Hematopoietic multipotent progenitor cell treated with erythropoietin and hydrocortisone succinate and interleukin-3 and kit ligand, for 15 days (in vitro differentiated cells): ENCODE measurements at places on chromosomes 12 and 14.

- no peak for DNase-seq
Observed at GRCh38 chr12:92338102-92338501, 192.5 kb upstream of the BTG1 start.

DNA sequence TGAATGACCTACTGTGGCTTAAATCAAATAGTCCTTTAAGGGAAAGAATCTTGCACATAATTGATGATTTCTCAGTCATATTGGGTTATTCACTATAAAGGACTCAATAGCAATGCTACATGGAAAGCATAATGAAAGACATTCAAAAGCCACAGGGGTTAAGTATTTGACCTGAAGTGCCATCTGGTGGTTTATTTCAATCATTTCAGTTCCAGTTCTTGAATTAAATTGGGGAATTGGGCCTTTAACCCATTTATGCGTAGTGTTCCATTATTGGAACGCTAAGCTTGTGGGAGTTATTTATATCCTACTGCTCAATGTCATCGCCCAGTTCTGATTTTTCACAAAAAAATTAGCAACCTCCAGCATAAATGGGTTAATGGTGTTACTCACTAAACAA lies 41.3 kb upstream of the C12orf71 start:
- peak; percentile 33 for DNase-seq

GRCh38 chr14:77023001-77023996 lies 5.2 kb downstream of the IRF2BPL start:
- DNase-seq = no peak

GRCh38 chr14:67856827-67857226 lies 37.2 kb downstream of the RAD51B start:
- DNase-seq = no peak

DNA sequence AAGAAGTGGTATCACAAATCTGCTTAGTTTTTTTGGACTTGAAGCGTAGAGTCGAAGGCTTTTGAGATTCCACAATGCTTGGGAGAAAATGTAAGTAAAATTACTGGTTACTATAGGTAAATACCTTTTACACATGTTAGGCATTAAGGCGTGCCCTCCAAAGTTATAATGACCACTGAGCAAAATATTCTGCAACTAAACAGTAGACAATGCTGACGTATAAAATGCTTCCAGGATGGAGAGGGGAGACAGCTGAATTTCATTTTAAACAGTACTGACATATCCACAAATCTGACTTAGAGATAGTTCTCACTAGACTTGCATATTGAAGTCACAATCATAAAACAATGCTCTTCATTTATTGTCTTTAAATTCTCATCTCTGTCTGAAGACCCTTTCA lies 144.5 kb upstream of the DCN start:
- DNase-seq = no peak

- no peak for DNase-seq
Observed at GRCh38 chr14:36579573-36580140, 2.8 kb downstream of the NKX2-8 start.

GRCh38 chr14:91693346-91693745 lies 38.5 kb downstream of the CATSPERB start:
- DNase-seq = no peak

GRCh38 chr12:27221625-27222387 lies 22.3 kb upstream of the STK38L start:
- no peak for DNase-seq

DNA sequence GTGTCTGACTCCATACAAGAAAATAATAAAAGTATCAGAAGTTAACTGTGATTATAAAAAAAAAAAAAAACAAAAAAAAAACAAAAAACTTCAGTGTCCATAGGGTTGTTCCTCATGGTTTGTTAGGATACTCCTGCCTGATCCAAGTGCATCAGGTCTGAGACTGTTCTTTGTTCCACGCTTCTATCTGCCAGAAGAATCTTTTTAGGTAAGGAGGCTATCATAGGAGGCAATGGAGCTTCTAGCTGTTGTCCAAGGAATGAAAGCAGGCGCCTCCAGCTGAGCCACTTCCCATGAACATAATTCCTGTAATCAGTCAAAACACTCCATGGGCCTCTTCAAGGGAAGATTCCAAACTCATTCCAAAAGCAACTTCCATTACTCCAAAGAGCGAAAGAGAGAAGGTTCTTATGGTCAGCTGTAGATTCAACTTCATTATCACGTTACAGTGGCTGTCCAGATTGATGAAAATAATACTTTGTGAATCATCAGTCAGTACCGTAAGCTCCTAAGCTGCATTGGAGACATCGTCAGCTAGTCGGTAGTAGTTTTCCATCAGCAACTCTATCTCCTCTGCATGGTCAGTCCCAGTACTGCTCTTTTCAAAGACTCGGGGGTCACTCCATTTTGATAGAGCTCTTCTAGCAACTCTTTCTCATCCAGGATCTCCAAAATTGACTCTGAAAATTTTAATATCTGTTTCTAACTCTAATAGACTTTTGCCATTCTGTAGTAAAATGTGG lies 9.7 kb downstream of the TBC1D15 start:
- DNase-seq = no peak

GRCh38 chr12:84308211-84308610 lies 604.4 kb downstream of the SLC6A15 start:
- no peak for DNase-seq

GRCh38 chr12:30525171-30525570 lies 170.5 kb downstream of the IPO8 start:
- no peak for DNase-seq

- DNase-seq = no peak
Observed at GRCh38 chr12:30989754-30990153, 63.2 kb downstream of the TSPAN11 start.

- no peak for DNase-seq
Observed at GRCh38 chr14:67523764-67524633, 9.1 kb upstream of the PLEKHH1 start.

DNA sequence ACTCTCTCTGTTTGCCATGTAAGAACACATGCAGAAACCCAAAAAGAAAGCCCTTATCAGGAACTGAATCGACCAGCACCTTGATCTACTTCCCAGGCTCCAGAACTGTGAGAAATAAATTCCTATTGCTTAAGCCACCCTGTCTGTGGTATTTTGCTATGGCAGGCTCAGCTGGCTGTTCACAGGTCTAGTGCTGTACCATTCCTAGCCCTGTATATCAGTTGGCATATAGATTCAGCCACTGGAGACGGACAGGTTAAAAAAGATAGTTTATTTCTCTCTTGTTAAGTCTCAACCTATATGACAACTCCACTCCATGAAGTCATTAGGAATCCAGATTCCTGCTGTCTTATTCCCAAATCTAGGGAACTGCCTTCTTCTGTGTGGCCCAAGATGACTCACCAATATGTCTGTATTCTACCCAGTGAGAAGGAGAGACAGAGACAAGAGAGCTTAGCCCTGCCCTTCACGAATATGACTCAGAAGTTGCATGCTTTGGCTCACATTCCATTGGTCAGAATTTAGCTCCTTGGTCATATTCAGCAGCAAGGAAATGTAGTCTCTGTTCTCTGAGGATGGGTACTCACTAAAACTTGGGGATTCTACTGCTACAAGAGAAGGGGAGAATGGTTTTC lies 57.0 kb downstream of the PLEKHG7 start:
- no peak for DNase-seq

DNA sequence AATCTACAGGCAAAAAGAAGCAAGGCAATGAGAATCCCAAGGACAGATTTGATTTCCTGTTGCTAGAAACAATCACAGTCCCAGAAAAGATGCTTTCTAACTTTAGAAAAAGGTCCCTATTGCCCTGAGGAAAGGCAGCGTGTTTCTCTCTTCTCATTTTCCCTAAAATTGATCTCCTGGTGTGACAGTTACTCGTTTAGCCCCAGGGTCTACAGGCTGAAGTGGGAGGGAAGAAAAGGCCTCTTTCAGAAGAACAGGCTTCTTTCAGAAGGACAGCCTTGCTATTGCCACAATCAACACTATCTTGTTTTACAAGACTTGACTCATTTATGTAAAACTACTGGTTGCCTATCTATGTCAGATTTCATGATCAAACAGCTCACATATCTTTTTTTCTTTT lies 121.8 kb upstream of the OR4E1 start:
- DNase-seq = no peak
